ENCODE measurements at places on chromosomes 13 and 19.

DNA sequence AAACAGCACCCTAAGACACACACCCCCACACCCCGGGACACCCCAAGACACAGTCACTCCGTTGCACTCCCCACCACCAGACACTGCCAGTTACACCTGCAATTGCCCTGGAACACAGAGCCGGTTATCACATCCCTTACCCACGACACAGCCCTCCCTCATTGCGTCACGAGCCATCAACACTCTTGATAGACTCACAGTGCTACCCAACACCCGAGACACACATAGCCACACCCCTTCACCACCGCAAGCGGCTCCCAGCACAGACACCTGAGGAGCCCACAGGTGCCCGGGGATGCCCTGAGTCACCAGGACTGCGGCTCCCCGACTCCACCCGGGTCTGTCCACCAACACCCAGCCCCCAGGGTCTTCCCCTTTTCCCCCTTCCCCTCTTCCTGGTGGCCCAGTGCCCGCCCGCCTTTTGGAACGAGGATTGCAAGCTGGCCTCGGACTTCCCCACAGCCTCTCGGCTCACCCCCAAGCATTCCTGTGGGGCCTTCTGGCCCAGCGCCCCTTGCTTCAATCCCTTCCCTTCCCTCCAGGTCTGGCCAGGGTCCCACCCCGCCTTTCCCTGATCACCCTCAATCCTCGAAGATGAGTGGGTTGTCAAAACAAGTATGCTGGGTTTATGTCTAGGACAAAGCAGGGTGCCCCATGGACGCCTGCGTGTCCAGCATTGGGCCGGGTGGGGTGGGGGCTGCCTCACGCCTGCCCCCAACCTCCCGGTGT, 1.7 kb upstream of the PTGER1 start:
- no peaks in the 10 kb centered on the region for H3K27me3 ChIP-seq
- peaks cover 10% of the 10 kb centered on the region for H3K36me3 ChIP-seq
- H3K27ac ChIP-seq: no peak overlapping the region
- peaks cover 33% of the 10 kb centered on the region for H3K4me1 ChIP-seq
- no peak for DNase-seq
- no peak overlapping the region for H3K4me3 ChIP-seq

DNA sequence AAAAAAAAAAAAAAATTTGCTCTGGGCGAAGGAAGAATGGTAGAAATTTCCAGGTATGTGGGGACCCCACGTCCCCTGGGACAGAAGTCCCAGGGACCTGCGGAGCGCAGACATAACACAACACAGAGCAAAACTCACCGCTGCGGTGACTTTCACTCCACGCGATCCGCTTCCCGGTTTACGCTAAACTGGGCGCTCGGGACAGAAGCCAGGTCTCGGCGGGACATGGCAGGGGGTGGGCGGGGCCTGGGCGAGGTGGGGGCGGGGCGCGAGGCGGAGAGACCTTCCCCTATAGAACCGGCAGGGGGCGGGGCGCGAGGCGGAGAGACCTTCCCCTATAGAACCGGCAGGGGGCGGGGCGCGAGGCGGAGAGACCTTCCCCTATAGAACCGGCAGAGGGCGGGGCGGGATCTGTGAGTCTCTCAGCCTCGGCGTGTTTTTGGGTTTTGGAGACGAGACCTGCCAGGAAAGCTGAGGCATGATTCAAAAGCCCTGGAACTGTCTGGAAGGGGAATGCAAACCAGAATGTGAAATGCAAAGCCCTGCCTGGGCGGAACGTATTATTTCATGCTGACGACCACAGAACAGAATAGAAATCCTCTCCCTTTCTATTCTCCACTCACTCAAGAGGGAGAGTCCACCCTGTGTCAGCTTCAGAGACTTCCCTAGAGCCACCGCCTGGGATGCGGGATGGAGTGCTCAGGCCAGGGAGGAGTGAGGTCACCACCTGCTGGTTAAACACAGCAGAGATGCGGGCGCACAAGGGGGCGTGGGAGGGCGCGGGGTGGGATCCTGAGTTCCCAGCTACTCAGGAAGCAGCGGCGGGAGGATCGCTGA, 20.2 kb upstream of the ERVV-1 start:
- H3K4me1 ChIP-seq: peaks cover 4% of the 10 kb centered on the region
- no peak overlapping the region for H3K27ac ChIP-seq
- H3K4me3 ChIP-seq: peak overlapping the region; percentile 40
- peaks cover 5% of the 10 kb centered on the region for H3K27me3 ChIP-seq

GRCh38 chr13:97019236-97019635, 25.0 kb upstream of the OXGR1 start:
- H3K4me1 ChIP-seq: no peaks in the 10 kb centered on the region
- DNase-seq: no peak
- H3K27me3 ChIP-seq: no peaks in the 10 kb centered on the region
- no peaks in the 10 kb centered on the region for H3K36me3 ChIP-seq

DNA sequence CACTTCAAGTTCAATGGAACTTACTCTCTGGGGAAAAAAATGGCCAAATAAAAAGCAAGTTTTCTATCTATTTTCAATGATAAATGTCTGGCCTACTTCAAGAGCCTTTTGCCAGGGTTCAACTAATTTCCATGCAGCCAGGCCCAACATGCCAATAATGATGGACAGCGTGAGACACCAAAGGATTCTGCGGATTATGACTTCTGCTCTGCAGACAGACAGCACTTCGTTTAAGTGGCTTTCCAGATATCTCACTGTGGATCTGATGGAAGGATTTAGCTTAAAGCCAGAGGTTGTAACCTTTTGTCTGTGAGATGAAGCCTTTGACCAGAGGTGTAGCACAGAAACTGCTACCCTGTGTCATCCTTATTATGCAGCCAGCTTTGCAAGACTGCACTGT, 614.2 kb downstream of the DCT start:
- peaks cover 3% of the 10 kb centered on the region for H3K4me1 ChIP-seq
- H3K27me3 ChIP-seq: no peaks in the 10 kb centered on the region
- no peak overlapping the region for H3K4me3 ChIP-seq
- no peak for DNase-seq

- H3K4me3 ChIP-seq: no peak overlapping the region
- DNase-seq: no peak
Measured at GRCh38 chr13:109233293-109233692, 553.1 kb downstream of the IRS2 start.

DNA sequence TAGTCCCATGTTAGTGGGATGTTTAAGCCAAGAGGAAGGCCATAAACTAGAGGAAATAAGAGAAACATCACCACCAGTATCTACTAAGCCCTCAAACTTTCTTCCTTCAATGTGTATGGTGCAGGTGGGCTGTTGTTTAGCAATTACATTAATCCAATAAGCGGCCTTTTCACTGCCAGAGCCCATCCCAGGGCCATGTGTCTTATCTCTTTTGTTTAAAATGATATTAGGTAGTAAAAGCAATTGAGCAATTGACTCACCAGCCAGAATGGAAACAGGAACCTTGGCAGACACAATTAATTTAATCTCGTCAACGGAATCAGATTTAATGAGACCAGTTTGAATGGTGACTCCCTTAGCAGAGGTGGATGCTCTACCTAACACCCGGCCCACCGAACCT, 1503.5 kb downstream of the UQCRFS1 start:
- no peaks in the 10 kb centered on the region for H3K36me3 ChIP-seq
- DNase-seq: no peak
- H3K4me1 ChIP-seq: no peaks in the 10 kb centered on the region
- H3K27me3 ChIP-seq: no peaks in the 10 kb centered on the region

- H3K27me3 ChIP-seq: no peaks in the 10 kb centered on the region
- peaks cover 5% of the 10 kb centered on the region for H3K4me1 ChIP-seq
- H3K4me3 ChIP-seq: no peak overlapping the region
- H3K36me3 ChIP-seq: peaks cover 19% of the 10 kb centered on the region
- no peak for DNase-seq
Measured at GRCh38 chr19:1362387-1363257, 21.1 kb upstream of the NDUFS7 start.

GRCh38 chr13:26024558-26024957, 27.3 kb downstream of the SHISA2 start:
- no peaks in the 10 kb centered on the region for H3K4me1 ChIP-seq
- no peak overlapping the region for H3K27ac ChIP-seq
- DNase-seq: peak; percentile 37
- no peaks in the 10 kb centered on the region for H3K27me3 ChIP-seq
- no peaks in the 10 kb centered on the region for H3K36me3 ChIP-seq
- H3K4me3 ChIP-seq: no peak overlapping the region

GRCh38 chr13:61779456-61779855, 363.8 kb upstream of the PCDH20 start:
- H3K4me3 ChIP-seq: no peak overlapping the region
- no peaks in the 10 kb centered on the region for H3K4me1 ChIP-seq
- no peak overlapping the region for H3K27ac ChIP-seq
- no peak for DNase-seq

GRCh38 chr13:112325920-112326645, 50.1 kb upstream of the SPACA7 start:
- no peak overlapping the region for H3K4me3 ChIP-seq
- peaks cover 15% of the 10 kb centered on the region for H3K27me3 ChIP-seq
- DNase-seq: no peak
- H3K4me1 ChIP-seq: no peaks in the 10 kb centered on the region

GRCh38 chr19:49506575-49507105, 5.8 kb upstream of the FCGRT start:
- H3K4me3 ChIP-seq: no peak overlapping the region
- H3K27ac ChIP-seq: no peak overlapping the region
- H3K4me1 ChIP-seq: no peaks in the 10 kb centered on the region
- H3K36me3 ChIP-seq: no peaks in the 10 kb centered on the region

- H3K36me3 ChIP-seq: peaks cover 11% of the 10 kb centered on the region
- no peaks in the 10 kb centered on the region for H3K27me3 ChIP-seq
- H3K4me3 ChIP-seq: peak overlapping the region; percentile 49
- DNase-seq: no peak
- H3K27ac ChIP-seq: no peak overlapping the region
- H3K4me1 ChIP-seq: peaks cover 13% of the 10 kb centered on the region
Measured at GRCh38 chr19:40810160-40810559, 11.2 kb downstream of the EGLN2 start.

- DNase-seq: no peak
- H3K27me3 ChIP-seq: no peaks in the 10 kb centered on the region
- peaks cover 99% of the 10 kb centered on the region for H3K36me3 ChIP-seq
- H3K4me3 ChIP-seq: no peak overlapping the region
- H3K27ac ChIP-seq: no peak overlapping the region
Measured at GRCh38 chr19:16087940-16088339, 11.6 kb downstream of the TPM4 start.

- H3K27me3 ChIP-seq: no peaks in the 10 kb centered on the region
- H3K4me1 ChIP-seq: peaks cover 16% of the 10 kb centered on the region
- H3K36me3 ChIP-seq: peaks cover 10% of the 10 kb centered on the region
Measured at GRCh38 chr19:55641426-55642152, 787 bp downstream of the ZNF580 start.

DNA sequence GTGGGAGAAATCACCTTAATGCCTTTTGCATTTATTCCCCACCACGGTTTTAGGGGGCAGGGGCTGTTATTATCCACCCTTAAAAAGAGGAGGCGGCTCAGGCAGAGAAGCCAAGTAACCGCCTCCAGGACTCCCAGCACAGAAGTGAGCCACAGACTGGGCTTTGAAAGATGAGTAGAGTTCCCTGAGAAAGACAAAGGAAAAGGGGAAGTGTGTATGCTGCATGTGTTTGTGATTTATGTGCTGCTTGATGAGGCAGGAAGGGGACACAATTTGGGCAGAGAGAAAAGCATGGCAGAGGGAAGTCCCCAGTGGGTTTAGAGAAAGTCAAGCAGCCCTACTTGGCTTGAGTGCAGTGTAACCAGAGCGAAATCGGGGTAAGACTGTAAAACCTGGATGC, 85.0 kb downstream of the DOCK9 start:
- H3K27ac ChIP-seq: no peak overlapping the region
- no peak overlapping the region for H3K4me3 ChIP-seq
- no peak for DNase-seq
- no peaks in the 10 kb centered on the region for H3K27me3 ChIP-seq

DNA sequence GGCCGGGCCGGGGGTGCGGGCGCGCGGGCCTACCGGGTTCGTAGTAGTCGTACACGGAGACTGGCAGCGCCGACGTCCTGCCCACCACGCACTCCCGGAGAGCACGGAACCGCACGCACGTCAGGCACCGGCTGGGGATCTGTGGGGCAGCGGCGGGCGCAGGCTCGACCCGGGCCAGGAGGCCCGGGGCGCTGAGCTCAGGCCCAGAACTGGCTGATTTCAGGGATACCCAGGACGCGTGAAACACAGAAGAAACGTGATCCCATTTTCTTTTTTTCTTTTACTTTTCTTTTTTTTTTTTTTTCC, 9.0 kb downstream of the F2RL3 start:
- DNase-seq: no peak
- no peaks in the 10 kb centered on the region for H3K27me3 ChIP-seq
- H3K4me1 ChIP-seq: no peaks in the 10 kb centered on the region
- H3K27ac ChIP-seq: no peak overlapping the region
- peak overlapping the region; percentile 48 for H3K4me3 ChIP-seq

DNA sequence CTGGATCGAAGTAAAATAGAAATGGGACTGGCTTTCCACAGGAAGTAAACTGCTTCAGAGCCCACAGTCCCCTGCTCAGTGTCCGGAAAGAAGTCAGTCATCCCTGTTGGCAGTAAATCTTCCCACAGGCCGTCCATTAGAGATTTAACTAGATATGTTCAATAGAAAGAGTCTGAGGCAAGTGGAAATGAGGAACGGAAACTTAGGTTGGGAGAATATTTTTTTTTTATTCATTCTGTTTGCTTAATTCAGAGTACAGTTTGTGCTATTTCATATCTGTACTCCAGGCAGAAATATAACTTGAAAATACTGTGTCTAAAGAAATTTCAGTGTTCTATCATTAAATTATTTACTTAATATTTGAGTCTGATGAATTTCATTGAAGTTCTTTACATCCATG, 22.7 kb downstream of the SLC25A15 start:
- no peak for DNase-seq
- H3K36me3 ChIP-seq: peaks cover 2% of the 10 kb centered on the region
- no peaks in the 10 kb centered on the region for H3K4me1 ChIP-seq
- H3K27ac ChIP-seq: no peak overlapping the region
- no peak overlapping the region for H3K4me3 ChIP-seq
- no peaks in the 10 kb centered on the region for H3K27me3 ChIP-seq

DNA sequence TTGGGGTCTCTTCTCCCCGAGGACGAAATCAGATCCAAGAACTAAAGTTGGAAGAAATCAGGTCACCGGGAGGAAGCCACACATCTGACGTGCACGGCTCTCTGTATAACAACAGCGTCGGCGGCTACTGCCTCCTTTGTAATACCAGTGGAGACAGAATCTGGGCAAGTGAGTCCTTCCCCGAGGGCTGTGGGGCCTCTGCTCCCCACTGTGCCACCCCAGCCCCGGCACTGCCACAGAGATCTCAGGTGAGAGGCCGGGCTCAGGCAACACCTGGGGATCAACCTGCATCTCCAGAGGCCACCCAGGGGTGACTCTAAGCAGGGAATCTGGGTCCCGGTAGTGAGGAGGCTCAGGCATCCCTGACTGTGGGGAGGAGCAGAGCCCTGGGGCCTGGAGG, 33.7 kb upstream of the C13orf46 start:
- no peaks in the 10 kb centered on the region for H3K36me3 ChIP-seq
- H3K27ac ChIP-seq: no peak overlapping the region
- no peaks in the 10 kb centered on the region for H3K4me1 ChIP-seq
- H3K4me3 ChIP-seq: no peak overlapping the region
- DNase-seq: no peak
